ENCODE measurements at places on chromosomes 12 and 14. TPM values are rescaled to one million over a fixed set of nuclear protein-coding genes. Genes with fewer than 3 reads are reported as not detected.

GRCh38 chr14:33848706-33849454 is 102.0 kb downstream of the EGLN3 start:
- no peaks in the 10 kb centered on the region for H3K36me3 ChIP-seq
- no peak for DNase-seq
- no peak overlapping the region for H3K27ac ChIP-seq
- no peaks in the 10 kb centered on the region for H3K27me3 ChIP-seq

- no peak overlapping the region for H3K4me3 ChIP-seq
- no peaks in the 10 kb centered on the region for H3K27me3 ChIP-seq
- H3K36me3 ChIP-seq = no peaks in the 10 kb centered on the region
- H3K4me1 ChIP-seq = no peaks in the 10 kb centered on the region
Measured at GRCh38 chr12:78060186-78060585, 229.5 kb downstream of the NAV3 start.

DNA sequence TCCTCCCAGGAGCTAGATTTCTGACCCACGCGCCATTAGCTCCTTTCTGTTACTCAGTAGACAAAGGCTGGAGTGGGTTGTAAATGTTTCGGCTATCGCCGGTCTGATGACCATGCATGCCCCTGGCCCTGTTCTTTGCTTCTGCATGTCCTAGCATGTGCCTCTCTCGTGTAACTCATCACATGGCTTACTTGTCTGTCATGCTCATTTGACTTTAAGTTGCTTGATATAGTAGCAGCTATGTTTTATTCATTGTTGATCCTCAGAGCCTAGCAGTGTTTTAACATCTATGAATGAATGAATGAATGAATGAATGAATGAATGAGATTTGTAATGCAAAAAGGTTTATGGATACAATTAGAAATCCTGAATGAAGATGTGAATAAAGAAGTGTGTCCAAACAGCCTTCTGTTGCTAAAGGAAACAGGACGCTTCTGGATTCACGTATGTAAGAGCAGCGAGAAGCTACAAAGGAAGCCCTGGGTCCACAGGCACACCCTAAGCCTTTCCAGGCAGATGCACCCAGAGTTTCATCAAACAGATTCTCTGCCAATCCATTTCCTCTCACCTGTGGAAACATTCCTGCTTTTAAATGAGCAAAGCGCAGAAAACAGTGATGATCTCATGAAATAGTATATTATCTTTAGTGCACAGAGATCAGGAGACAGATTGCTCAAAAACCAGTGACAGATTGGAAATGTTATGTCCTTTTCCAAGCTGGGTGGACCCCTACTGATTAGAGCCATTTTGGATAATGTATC is 3.4 kb downstream of the GSG1 start:
- DNase-seq = no peak
- H3K27me3 ChIP-seq = no peaks in the 10 kb centered on the region
- peaks cover 26% of the 10 kb centered on the region for H3K4me1 ChIP-seq

- no peaks in the 10 kb centered on the region for H3K36me3 ChIP-seq
- no peaks in the 10 kb centered on the region for H3K27me3 ChIP-seq
- H3K4me1 ChIP-seq = no peaks in the 10 kb centered on the region
- no peak for DNase-seq
Measured at GRCh38 chr12:55057481-55057880, 37.7 kb downstream of the NEUROD4 start.

DNA sequence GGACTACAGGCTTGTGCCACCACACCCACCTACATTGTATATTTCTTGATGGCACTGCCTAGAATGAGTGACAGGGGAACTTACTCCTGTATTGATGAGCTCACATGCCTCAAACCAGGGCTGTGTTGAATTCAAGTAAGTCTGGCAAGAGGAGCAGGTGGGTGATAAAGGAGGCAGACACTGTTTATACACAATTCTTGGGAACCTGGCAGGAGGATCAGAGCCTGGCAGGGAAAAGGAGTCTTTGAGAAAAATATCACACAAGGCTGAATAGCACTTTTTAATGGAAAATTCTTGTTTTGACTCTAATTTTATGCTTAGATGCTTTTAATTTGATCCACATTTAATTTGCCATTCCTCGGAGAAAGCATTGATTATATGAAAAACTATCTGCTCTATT is 293.1 kb upstream of the NPAS3 start:
- no peak overlapping the region for H3K4me3 ChIP-seq
- no peaks in the 10 kb centered on the region for H3K4me1 ChIP-seq
- no peaks in the 10 kb centered on the region for H3K27me3 ChIP-seq
- no peak overlapping the region for H3K27ac ChIP-seq
- H3K36me3 ChIP-seq = no peaks in the 10 kb centered on the region
- DNase-seq = no peak

- no peaks in the 10 kb centered on the region for H3K36me3 ChIP-seq
- H3K4me1 ChIP-seq = peaks cover 67% of the 10 kb centered on the region
- peak overlapping the region; percentile 80 for H3K4me3 ChIP-seq
Measured at GRCh38 chr12:51322452-51322851, 1.5 kb downstream of the BIN2 start.

GRCh38 chr12:11749943-11750690 is 100.6 kb downstream of the ETV6 start:
- no peaks in the 10 kb centered on the region for H3K36me3 ChIP-seq
- no peak overlapping the region for H3K4me3 ChIP-seq
- no peak overlapping the region for H3K27ac ChIP-seq
- H3K4me1 ChIP-seq = no peaks in the 10 kb centered on the region
- DNase-seq = no peak

DNA sequence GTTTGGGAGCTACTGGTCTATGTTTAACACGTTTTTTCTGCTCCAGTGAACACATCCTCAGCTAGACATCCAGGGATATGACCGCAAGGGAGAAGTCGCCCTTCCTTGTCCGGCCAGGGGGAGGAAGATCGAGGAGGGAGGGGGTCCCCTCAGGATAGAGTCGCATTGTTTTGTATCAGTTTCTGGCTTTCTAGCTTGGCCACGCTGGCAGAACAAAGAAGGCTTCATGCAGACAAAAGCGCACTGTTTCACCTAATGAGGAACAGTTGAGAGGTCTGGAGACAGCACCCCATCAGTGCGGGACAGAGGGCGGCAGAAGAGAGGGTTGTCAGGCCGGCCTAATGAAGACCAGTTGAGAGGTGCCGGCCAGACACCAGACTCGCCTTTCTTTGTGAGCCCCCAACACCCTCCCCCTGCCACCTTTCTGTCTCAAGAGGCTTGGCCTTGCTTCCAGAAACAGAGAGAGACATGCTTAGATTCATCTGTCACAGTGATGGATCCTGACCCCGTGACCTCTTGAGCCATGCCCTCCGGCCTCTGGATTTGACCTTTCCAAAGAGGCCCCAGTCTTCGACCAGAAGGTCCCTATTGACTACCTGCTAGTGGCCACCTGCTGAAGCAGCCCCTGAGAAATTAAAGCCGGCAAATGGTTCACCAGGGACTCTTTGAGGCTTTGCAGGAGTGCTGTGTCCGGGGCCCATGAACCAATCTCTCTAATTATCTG is 254.7 kb upstream of the TBX3 start:
- H3K4me3 ChIP-seq = no peak overlapping the region
- no peaks in the 10 kb centered on the region for H3K4me1 ChIP-seq
- H3K36me3 ChIP-seq = no peaks in the 10 kb centered on the region
- H3K27me3 ChIP-seq = no peaks in the 10 kb centered on the region
- DNase-seq = no peak

DNA sequence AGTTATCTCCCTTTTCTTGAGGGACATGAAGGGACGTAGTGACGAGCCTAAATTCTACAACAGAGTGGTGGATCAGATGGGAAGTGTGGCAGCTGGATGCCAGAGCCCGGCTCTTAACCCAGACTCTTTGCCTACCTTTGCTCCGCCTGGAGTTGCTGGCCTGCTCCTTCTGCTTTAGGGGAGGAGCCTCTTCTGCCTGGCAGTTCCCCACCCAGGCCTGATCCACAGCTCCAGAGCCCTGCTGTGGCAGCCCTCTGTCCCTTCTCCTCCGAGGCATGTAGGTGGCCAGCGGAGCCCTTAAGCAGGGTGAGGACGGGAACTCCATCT is 2.3 kb upstream of the PRPH start:
- no peaks in the 10 kb centered on the region for H3K36me3 ChIP-seq
- H3K4me3 ChIP-seq = no peak overlapping the region
- peaks cover 37% of the 10 kb centered on the region for H3K27me3 ChIP-seq
- DNase-seq = no peak
- H3K4me1 ChIP-seq = peaks cover 13% of the 10 kb centered on the region

DNA sequence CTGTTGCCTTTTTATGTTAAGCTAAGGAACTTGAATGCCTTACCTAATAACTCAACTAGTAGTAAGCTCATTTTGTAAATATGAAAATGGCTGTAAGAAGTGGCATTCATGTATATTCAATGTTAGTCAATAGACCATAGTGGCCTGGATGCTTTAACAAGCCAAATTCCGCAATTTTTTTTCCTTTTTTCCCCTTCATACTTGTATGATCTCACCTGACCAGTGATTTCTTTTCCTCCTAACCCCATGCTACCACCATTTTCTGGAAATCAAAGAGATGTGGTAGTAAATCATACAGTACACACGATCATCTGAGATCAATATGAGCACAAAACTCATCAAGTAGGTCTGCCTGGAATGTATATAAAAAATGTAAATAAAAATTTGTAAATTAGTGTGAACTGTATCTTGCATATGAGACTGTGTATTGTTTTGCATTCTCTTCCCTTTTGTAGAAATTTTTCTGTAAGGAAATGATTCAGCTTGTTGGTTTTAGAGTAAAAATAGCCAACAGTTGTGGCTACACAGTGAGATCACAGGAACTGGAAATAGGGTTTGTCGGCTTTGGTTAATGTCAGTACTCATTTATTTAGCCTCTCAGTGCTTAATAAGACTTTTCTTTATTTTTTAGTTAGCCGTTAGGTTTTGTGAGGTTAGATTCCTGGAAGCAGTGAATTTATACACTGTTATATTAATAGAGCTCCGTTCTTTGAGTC is 62.5 kb downstream of the ETNK1 start:
- no peak overlapping the region for H3K27ac ChIP-seq
- no peaks in the 10 kb centered on the region for H3K36me3 ChIP-seq
- H3K27me3 ChIP-seq = no peaks in the 10 kb centered on the region
- peaks cover 3% of the 10 kb centered on the region for H3K4me1 ChIP-seq
- no peak for DNase-seq

- DNase-seq = peak; percentile 6
- no peak overlapping the region for H3K27ac ChIP-seq
- H3K4me1 ChIP-seq = no peaks in the 10 kb centered on the region
- no peaks in the 10 kb centered on the region for H3K27me3 ChIP-seq
- H3K4me3 ChIP-seq = no peak overlapping the region
Measured at GRCh38 chr12:92608151-92609091, 94.4 kb upstream of the PLEKHG7 start.

- no peak overlapping the region for H3K4me3 ChIP-seq
- H3K27me3 ChIP-seq = no peaks in the 10 kb centered on the region
- no peaks in the 10 kb centered on the region for H3K4me1 ChIP-seq
Measured at GRCh38 chr14:88521818-88522217, 33.0 kb downstream of the PTPN21 start.

- H3K4me1 ChIP-seq = no peaks in the 10 kb centered on the region
- no peaks in the 10 kb centered on the region for H3K36me3 ChIP-seq
- no peak overlapping the region for H3K4me3 ChIP-seq
- no peaks in the 10 kb centered on the region for H3K27me3 ChIP-seq
Measured at GRCh38 chr12:130971925-130972585, 18.3 kb downstream of the ADGRD1 start.

DNA sequence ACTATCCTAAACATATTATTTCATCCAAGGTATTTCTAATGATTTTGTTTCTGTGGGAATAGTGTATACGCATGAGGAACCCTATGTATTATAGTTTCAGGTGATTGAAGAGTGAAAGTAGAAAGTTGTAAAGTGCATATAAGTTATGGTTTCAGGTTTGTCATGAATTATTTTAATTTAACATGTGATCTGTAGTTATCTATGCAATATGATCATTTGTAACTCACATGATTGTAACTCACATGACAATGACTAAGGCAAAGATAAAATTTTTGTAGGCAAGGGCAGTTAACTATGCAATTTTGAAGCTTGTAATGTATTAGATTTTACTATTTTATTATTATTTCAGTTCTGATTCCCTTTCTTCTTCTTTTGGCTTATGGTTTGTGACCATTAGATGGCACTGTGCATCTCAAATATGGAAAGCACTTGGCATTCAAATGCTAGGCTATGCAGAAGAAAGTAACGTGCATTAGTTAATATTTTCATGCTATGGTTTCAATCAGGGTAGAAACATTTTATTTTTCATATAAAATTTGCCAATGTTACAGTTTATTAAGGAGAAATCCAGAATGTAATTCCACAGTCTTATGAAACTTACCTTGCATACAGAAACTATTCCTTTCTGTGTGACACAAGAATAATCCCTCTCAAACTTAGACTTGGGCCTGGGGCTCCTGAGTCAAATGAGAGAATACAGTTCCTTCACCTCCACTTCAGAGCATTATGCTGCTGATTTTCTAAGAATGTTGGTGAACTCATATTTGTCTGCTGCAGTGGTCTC is 15.8 kb upstream of the TMEM30B start:
- no peak overlapping the region for H3K27ac ChIP-seq
- H3K27me3 ChIP-seq = no peaks in the 10 kb centered on the region
- H3K4me3 ChIP-seq = no peak overlapping the region
- no peaks in the 10 kb centered on the region for H3K36me3 ChIP-seq
- peaks cover 29% of the 10 kb centered on the region for H3K4me1 ChIP-seq

DNA sequence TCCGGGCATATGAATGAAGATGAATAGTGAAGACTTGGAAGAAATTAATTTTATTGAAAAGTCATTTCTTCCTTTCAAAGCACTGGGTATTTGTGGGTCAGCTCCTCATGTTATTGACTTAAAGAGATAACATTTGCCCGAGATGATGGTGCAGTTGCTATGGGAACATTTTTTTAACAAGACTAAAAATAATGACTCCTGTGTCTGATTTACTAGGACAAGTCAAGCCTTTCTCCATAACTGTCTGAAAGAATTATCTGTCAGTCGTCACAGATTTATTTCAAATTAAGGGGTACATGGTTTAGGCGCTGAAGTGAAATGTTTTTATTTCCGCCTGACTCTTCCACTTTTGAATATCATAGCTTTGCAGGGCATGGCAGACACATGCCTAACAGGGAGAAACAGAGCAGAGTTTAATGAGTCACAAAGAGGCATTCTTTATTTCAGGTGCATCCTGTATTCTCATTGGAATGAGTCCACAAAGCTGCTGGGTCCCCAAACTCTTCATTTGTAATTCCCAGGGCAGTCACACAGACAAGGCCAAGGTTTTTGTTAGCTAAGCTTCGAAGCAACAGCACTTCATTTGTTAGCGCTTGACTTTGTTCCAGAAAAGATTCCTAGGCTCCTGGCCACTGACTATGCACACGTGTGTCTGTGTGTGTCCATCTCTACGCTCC is 4.3 kb upstream of the GPHB5 start:
- no peaks in the 10 kb centered on the region for H3K4me1 ChIP-seq
- H3K36me3 ChIP-seq = no peaks in the 10 kb centered on the region
- no peak for DNase-seq
- no peaks in the 10 kb centered on the region for H3K27me3 ChIP-seq
- no peak overlapping the region for H3K4me3 ChIP-seq

The TM7SF3 gene
- 50.1 TPM for polyA plus RNA-seq

The CCDC177 gene
- not detected for polyA plus RNA-seq

The MMP19 gene
- polyA plus RNA-seq = not detected

The SYCP3 gene
- 0.14 TPM for polyA plus RNA-seq

The MAGOHB gene
- polyA plus RNA-seq = 59.0 TPM

The FBXO21 gene
- polyA plus RNA-seq = 48.6 TPM

Measured in CD8-positive, alpha-beta memory T cell (primary cell).